ENCODE measurements at places on chromosomes 7 and 10.

- no peak for DNase-seq
These were observed 35.4 kb downstream of the CDK13 start for GRCh38 chr7:39985398-39985918.

DNA sequence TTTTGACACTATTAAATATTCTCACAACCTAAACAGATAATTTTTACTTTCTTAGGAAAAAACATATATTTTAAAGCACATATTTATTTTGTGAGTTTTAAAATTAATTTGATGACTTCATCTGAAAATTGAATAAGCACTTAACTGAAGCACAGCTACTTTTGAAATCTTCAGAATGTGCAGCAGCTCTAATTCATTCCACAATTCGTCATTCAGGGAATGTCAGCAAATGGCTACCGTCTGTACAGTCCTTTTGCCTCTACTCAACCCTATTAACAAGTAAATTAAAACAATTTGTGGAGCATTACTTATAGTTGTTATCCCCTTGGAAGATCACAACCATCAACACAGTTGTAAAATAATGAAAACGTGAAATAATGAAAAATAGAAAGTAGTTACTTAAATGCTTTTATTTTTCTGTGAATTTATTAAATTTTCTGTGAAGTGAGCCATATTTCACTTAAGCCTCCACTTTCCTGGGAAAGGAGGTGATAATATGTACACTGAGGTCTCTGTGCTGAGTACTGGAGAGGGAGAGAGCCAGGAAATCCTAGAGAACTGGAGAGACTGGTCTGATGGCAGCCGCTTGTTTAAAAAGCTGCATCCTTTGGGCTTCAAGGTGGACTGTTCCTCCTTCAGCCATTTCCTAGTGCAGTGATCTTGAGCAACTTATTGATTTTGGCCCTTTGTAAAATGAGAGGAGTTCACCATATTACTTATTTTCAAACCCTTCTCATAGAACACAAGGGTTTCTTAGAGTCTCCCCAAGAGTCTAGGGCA, 70.6 kb downstream of the REEP3 start:
- no peak for DNase-seq

GRCh38 chr10:110115784-110116520, 91.5 kb upstream of the MXI1 start:
- DNase-seq: no peak

- no peak for DNase-seq
These were observed 169.7 kb downstream of the NEURL1 start for GRCh38 chr10:103663236-103663635.

GRCh38 chr10:132528064-132528691, 9.4 kb upstream of the INPP5A start:
- DNase-seq: no peak

DNA sequence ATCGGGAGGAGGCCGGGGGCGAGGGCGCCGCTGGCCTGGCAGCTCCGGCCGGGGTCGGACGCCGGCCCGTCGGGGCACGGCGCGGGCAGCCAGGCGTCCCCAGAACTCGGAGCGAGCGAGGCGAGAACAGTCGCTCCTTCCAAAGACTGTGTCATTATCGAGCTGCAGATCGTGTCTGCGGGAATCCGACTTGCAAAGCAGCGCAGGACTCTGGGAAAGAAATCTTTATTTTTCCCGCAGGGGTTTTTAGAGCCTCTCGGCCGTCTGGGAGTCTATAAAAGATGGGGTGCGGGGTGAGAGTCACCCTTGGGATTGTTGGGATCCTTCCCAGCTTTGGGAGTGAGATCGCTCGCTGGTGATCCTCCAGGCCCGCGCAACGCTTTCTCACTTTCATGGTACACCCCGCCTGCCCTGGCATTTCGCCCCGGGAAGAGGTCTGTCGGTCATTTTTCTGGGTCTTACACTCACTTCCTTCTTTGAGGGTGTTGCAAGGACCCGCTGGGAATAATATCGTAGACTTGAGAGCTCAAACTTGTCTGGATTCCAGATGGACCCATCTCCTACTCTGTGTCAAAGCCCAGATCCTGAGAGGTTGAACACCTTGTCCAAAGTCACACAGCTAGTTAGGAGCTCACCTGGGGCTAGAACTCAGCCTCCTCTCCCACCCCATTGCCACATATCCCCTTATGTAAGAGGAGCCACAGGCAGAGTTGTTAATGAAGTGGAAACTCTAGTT, 1.0 kb downstream of the UBTD1 start:
- DNase-seq: no peak

DNA sequence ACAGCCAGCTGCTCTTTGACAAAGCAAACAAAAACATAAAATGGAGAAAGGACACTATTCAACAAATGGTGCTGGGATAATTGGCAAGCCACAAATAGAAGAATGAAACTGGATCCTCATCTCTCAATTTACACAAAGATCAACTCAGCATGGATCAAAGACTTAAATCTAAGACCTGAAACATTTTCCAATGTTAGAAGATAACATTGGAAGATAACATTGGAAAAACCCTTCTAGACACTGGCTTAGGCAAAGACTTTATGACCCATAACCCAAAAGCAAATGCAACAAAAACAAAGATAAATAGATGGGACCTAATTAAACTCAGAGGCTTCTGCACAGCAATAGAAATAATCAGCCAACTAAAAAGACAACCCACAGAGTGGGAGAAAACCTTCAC, 425.7 kb upstream of the SEMA3D start:
- no peak for DNase-seq

- no peak for DNase-seq
These were observed 6.8 kb downstream of the LDB1 start for GRCh38 chr10:102113261-102113955.

GRCh38 chr7:2431260-2431867, 28.0 kb downstream of the CHST12 start:
- DNase-seq: no peak

GRCh38 chr7:49172639-49173038, 248.3 kb downstream of the CDC14C start:
- DNase-seq: no peak

GRCh38 chr10:74194999-74195398, 44.0 kb downstream of the ADK start:
- DNase-seq: no peak

DNA sequence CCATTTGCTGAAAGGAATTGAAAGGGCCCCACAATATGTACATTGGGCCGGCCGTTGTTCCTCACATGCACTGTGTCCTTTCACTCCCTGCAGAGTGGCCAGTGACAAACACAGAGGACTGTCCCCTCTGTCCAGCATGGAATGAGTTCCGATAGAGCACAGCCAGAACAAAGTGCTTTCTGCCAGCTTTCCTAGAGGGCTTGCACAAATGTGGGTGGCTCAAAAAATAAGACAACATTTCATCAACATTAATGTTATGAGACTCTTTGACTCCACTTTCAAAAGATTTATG, 2.4 kb downstream of the PKD2L1 start:
- no peak for DNase-seq

DNA sequence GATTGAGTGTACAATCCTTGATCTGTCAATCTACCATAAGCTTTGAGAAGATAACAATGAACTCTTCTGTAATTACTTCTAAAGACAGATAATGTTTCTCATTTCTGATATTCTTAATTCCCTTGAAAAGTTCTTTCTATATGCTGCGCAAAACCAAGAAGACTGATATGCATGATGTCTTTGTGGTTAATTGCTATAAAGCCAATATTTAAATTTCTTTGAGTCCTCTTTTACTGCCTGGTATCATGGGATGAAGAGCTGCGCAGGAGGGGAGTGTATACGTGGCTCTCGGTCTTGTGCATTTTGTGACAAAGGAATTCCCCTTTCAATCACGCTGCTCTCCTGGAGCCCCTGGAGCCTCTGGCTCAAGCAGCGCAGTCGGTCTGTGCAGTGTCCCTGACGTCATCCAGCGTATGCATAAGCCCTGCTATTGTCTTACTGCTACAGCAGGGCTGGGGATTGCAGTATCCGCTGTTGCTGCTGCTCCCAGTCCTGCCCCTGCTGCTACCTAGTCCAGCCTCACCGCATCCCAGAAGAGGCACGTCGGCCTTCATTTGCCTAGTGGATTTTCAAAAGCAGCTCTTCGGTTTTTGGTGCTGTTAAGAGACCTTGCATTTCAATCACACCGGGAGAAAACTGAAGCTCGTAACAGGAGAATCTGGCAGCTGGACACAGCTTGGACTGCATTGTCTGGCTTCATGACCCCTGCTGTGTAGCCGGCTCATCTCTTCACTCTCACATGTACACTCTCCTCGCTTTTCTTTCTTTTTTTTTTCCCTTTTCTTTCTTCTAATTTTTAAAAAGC, 66.7 kb downstream of the ST7 start:
- DNase-seq: peak; percentile 87

DNA sequence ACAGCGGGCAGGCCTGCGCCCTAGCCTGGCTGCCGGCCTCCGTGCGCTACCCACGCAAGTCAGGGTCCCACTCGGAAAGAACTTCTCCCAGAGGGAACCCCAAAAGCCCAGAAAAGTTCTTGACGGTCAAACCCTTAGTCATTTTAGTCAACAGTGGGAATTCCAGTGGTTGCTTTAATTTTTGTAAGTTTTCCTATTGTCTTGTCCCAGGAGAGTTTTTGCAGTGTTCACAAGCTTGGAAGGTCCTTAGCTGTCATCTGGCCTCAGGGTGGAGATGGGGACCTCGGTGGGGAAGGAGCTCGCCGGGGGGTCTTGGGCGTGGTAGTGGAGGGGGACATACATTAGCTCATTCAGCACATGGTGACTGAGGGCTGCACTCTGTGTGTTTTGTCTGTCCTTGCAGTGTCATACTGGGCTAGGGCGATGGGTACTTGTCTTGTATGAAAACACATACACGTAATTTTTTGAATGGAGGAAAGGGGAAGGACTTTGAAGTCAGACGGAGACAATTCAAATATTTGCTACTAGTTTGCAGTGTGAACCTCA, 736 bp downstream of the MINDY4 start:
- DNase-seq: no peak

- no peak for DNase-seq
These were observed 13.4 kb upstream of the SH2D4B start for GRCh38 chr10:80524190-80524909.

DNA sequence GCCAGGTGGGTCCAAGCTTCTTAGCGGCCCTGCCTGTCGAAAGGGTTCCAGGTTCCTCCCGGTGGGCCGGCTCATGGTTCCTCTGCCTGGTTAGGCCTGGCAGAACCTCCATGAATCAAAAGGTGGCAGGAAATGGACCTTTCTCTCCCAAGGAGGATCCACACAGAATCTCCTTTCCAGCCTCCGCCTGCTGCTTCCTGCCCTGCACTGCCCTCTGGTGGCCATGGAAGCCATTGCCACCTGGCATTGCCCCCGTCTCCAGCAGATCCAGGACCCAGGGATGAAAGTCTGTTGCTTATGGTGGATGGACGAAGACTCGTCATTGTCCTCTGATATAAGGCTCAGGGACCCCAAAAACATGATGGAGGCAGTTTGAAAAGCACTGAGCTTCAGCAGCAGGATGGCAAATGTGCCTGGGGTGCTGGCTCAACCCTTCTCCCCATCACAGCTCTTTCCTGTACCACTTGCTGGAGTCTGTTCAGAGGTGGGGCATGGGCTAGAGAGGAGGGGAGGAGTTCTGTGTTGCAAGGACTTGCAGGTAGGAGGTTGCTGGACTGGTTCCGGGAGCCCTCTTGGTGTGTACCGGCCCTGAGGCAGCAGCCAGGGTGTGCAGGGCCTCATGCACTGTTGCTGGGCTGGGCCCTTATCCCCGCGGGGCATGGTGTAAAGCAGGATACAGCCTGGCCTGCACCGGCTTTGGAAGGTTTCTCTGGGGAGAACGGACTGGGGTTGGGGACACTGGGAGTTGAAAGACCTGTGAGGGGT, 11.3 kb upstream of the INMT start:
- no peak for DNase-seq

GRCh38 chr10:107442035-107442505, 277.6 kb upstream of the SORCS1 start:
- no peak for DNase-seq

DNA sequence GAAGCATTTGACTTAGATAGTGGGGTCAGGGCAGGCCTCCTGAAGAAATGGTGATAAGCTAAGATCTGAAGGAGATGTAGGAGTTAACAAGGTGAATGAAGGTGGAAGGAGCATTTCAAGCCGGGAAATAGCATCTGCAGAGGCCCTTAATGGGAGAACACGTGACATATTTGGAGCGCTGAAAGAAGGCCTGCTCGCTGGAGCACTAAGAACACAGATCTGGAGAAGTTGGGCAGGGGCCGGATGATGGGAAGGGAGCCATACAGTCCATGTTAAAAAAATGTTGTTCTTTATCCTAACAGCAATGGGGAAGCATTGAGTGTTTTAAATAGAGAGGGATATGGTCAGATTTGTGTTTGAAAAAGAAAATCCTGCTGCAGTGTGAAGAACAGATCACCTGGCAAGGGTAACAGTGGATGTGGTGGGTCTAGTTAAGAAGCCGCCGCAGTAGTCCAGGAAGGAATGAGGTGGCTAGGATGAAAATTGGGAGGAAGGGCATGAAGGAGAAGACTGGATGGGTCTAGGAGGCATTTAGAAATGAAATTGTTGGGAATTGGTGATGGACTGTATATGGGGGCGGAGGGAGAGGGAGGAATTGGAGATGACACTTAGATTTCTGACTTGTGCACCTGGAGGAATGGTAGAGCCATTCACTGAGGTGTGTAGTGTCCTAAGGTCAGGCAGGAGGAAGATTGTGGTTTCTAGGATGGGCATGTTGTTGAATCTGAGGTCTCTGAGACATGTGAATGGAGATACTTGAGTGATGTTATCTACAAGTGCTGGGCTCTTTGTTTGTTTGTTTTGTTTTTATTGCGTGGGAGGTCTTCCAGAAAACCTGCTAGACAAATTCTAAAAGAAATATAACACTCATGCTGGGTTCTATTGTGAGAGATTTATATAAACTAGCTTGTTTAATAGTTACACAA, 58.4 kb downstream of the MET start:
- no peak for DNase-seq

GRCh38 chr7:130492523-130493274, 814 bp downstream of the MEST start:
- DNase-seq: no peak

- no peak for DNase-seq
These were observed 18.5 kb downstream of the EBF3 start for GRCh38 chr10:129945526-129945925.

Measured in cerebellar nuclear complex (tissue), 1 donor.